NB4 (cell line): ENCODE measurements at places on chromosomes 1 and 21.

DNA sequence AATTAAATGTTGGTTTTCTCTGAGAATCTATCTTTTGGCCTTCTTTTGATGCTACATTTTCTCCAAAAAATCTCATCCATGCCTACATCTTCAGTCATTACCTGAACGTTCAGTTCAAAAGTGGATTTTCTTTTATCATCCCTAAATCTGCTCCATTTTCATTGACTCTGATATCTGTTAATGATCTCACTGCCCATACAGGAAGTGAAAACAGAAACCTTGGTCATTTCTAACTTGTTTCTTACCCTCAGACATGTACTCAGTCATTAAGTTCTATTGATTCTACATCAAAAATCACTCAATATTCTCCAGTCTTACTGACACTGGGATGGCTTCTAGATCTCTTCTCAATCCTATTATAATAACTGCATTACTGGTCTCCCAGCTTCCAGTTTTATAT is 22.7 kb downstream of the PRKACB start:
- no peak for DNase-seq

GRCh38 chr1:62175568-62176179 is 19.0 kb upstream of the L1TD1 start:
- peak; percentile 53 for DNase-seq

GRCh38 chr1:35030338-35030737 is 1.4 kb downstream of the ZMYM6 start:
- DNase-seq: peak; percentile 7

DNA sequence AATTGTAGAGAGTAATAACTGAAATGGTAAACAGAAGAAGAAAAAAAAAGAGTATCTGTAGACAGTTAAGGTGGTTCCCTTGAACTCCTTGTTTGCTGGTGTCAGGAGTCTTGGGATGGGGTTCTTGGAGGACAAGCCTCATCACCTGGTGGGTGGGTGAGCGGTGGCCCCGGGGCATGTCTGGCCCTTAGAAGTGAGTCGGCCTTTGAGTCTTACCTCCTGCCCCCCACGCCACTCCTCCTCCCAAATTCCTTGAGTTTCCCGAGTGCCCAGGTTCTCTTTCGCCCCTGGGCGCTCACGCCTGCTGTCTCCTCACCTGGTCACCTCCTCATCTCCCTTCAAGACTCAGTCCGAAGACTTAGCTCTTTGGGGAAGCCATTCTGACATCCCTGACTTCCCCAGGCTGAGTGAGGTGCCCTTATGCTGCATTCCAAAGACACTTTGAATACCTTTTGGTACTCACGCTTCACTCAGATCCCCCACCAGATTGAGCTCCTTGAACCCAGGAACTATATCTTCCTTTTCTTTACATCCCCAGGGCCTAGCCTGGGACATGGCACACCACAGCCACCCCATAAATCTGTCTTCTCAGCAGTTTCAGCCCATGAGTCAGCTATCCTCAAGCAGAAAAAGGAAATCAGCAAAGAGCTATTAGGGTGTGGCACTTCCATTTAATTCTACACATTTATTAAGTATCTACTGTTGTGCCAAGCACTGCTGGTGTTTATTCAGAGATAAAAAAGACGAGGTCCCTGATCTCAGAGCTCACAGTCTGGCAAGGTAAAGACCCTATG is 13.5 kb upstream of the IKBKE start:
- DNase-seq: no peak

DNA sequence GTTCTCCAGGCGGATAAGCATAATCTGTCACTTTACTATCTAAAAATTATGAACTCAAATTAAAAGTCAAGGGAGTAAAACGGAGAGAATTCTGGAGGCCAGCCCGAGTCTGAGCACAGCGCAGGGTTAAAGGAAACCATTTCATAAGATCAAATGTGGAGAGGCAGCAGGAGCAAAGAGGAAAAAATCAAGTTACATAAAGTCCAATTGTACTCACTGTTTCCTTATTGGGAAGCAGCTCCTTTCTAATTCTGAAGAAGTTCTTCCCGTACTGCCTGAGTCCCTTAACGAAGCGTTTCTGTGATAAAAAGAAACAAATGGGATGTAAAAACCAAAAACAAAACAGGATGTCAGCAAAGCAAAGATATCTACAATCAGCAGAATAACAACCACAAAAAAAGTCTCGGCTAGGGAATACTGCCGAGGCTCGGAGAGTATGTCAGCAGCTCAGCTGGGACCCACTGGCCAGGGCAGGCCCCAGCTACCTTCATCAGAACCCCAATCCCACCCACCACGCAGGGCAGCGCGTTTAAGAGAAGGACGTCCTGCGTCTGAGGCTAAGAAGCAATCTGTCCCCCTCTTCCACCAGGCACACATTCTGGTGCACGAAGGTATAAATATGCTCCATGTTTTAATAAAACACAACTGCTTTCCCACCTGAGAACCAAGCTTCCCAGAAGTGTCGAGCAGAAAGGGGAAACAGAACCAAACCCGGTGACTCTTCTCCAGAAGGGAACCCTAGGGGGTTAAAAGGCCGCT is 104.8 kb downstream of the SLC45A1 start:
- no peak for DNase-seq

GRCh38 chr1:98692482-98692881 is 31.0 kb downstream of the SNX7 start:
- DNase-seq: no peak

DNA sequence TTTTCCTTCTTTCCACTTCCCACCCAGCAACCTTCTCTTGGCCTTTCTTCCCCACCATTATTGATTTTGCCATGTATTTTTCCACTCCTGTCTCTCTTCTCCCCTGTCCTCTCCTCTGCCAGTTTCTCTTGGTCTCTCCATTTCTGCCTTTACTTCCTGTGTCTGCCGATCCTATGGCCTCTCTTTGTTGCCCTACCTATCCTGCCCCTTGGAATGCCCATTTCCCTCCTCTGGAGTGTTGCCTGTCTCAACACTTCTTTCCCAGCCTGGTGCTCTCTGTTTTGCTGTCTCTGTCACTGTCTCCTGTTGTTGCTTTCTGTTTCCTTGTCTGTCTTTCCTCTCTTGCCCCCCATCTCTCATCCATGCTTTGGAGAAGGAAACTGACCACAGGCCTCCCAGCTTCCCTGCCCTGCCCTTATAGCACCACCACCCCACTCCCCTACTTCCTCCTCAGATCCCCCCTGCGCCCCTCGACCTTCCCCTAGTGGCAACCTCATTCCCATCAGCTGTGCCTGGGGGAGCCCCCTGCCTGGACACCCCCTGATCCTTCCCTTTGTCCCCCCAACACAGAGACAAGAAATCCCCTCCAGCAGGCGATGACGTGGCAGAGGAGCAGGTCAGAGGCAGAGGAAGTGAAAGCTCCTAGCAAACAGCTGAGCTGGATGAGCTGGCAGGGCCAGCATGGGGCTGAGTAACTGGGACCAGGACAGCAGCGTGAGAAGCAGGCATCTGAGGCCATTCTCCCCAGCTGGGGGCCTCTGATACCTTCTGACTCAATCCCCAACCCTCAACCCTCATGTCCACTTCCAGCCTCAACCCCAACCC is 6.6 kb upstream of the ETV3L start:
- DNase-seq: peak; percentile 66

- no peak for DNase-seq
Observed at GRCh38 chr1:45429561-45430159, 61.3 kb downstream of the TESK2 start.

- DNase-seq: no peak
Observed at GRCh38 chr1:78493451-78493850, 2.7 kb downstream of the PTGFR start.

DNA sequence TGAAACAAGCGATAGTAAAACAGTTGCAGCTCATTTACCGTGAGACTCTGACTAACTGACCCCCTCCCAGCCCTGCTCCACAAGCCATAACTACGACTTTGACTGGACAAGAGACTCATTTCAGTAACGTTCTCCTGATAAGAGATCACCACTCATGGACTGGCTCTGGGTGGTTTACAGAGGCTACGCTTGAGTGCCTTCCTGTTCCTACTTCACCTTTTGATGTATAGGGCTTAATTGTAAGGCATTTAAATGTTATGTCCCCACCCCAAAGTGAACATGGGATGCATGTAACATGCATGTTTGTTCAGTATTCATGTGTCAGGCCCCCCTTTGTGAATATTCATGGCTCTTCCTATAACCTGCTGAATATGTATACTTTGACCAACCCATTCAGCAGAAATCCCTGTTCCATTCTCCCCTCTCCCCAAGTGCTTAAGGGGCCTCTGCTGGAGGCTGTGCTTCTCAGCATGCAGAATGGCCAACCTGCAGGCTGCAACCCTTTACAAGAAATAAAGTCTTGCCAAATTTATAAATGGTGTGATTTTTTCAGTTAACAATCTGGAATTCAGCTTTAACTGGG is 50.7 kb upstream of the SPOCD1 start:
- no peak for DNase-seq

DNA sequence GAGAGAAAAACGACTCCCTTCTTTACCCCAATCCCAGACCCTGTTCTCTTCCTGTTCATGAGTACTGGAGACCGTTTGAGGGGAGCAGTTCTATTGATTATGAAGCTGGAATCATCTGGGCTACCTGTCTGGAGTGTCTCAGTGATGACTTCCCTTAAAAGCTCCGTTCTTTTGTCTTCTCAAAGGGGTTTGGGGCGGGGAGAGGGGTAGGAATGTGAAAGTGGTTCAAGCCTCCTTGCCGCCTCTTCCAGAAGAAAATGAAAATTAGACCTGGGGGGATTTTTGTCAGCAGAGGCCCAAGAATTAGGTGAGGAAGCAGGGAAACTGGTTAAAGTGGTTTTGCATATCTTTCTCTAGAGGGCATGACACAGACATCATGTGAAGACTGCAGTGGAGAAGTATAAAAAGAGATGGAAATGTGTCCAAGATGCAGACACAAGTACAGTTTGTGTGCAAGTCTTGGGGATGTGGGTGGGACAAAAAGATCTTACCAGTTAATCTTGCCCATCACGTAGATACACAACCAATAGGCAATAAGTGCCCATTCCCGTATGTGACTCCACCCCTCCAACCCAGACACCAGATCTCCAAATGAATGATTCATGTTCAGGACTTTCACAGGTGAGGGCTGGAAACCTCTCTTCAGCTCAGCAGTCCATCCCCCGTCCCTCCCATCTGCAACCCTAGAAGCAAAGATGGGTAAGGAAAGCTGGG is 470 bp upstream of the MTMR11 start:
- DNase-seq: no peak

GRCh38 chr1:224852901-224853568 is 76.4 kb upstream of the DNAH14 start:
- peak; percentile 60 for DNase-seq

DNA sequence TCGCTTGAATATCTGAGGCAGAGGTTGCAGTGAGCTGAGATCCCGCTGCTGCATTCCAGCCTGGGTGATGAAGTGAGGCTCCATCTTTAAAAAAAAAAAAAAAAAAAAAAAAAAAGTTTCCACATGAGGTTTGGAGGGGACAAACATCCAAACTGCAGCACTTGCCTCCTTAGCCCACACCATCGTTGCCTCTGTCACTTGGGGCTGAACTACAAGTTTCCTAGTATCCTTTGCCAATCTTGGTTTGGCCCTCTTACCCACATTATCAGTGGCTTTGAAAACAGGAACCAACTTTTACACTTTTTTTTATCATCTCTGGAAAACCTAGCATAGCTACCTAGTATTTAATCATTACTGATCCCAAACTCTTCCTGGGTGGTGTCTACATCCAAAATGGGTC is 59.2 kb downstream of the CLSTN1 start:
- no peak for DNase-seq

- DNase-seq: no peak
Observed at GRCh38 chr1:152983743-152984142, at the start of gene SPRR1A. TSS of gene SPRR1A (plus strand) at chr1:152984081. CDS start at chr1:152985231, 1,150 bp downstream.
